ENCODE measurements at places on chromosomes 5 and 9. TPM values are rescaled to one million over a fixed set of nuclear protein-coding genes. Genes with fewer than 3 reads are reported as not detected.
A peak's percentile ranks its signal among the peaks of the same experiment; 100 is the strongest.

The CNTNAP3B gene
- polyA plus RNA-seq: 6.8 TPM

- DNase-seq: no peak
Observed at GRCh38 chr9:127022913-127023660, 99.3 kb downstream of the ANGPTL2 start.

DNA sequence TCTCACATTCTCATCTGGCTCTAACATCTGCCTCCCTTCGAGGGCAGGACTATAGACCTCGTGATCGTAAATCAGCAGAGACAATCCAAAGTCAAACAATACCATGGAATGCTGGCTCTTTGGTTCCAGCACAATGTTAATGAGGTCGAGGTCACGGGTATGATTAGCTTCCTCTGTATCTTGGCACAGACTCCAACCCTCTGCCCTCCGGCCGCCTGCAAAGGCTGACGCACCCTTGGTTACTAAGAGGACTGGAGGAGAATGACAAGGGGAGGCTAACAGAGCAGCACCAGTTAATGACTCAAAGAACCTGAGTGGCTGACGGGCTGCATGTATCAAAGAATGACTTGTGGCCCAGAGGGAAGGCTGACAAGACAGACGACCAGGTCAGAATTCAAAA, 10.1 kb downstream of the LHFPL2 start:
- peak; percentile 82 for DNase-seq

DNA sequence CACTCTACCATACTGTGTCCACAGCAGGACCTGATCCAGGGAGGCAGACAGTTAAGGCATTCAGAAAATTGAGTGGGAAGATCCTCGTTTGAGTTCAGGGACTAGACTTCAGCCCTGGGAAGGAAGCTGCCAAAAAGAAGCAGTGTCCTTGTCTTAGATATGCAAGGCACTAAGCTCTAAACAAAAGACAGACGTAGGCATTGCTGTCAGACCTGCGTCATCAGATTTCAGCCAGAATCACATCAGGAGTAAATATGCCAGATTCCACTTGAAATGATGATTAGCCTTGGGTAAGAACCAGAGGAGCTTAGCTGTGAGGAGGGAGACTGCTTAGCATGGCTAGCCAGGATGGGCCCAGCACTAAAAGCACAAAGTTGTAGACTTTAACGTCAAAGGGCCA, 56.7 kb downstream of the MAMDC2 start:
- no peak for DNase-seq

GRCh38 chr5:35678661-35679060, 61.0 kb downstream of the SPEF2 start:
- DNase-seq: no peak

- DNase-seq: no peak
Observed at GRCh38 chr5:107012371-107012770, 658.4 kb downstream of the EFNA5 start.

DNA sequence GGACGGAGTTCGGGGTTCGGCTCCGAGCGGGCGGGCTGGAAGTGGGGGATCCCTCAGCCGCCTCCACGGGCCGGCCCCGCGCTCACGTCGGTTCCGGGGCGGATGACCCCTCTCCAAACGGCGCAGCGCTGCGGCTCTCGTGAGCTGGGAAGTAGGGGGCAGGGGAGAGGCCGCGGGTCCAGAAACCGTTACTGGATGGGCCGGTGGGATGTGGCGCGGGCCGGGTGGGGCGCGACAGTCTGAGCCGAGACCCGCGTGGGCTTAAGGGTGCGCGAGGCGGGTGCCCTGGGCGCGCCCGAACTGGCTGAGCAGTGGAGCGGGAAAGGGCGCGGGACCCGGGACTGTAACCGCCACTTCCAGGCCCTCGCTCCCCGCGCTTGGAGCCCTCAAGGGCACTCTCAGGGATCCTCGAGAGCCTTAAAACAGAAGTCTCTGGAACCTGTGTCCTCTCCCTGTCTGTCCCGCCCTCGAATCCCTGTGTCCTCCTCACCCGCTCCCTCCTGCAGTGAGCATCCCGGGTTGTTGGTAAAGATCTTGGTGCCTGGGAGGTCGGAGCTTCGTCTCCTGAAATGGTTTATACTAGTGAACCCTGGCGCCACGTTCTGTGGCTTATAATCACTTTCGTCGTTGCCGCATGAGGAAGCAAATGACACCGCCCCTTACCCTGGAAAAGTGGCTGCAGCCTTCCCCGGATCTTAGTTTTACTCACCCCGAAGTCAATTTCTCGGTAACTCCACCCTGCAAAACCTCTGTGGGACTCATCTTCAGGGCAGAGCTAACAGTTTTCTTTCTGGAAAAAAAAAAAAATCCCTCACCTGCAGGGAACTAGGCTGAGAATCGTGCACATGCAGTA, 571 bp upstream of the MARCHF11 start:
- DNase-seq: no peak

The CDX1 gene
- polyA plus RNA-seq: not detected

The TIMD4 gene
- not detected for polyA plus RNA-seq

The COL23A1 gene
- 0.05 TPM for polyA plus RNA-seq
